ENCODE measurements at places on chromosomes 11 and 22. TPM values are rescaled to one million over a fixed set of nuclear protein-coding genes. Genes with fewer than 3 reads are reported as not detected.

DNA sequence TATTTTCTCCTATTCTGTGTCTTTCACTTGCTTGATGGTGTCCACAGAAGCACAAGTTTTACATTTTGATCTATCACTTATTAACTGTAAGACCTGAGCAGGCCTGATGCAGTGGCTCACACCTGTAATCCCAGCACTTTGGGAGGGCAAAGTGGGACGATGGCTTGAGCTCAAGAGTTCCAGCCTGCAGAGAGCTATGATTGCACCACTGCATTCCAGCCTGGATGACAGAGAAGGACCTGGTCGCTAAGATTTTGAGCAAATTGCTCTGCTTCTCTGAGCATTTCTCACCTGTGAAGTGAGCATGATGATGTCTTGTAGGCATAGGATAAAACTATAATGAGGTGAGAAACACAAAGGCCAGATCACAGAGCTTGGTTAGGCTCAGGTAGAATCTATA is 6.7 kb downstream of the CCDC87 start:
- DNase-seq: no peak

- no peak for DNase-seq
Observed at GRCh38 chr11:36399236-36399635, 103.1 kb downstream of the PRR5L start.

DNA sequence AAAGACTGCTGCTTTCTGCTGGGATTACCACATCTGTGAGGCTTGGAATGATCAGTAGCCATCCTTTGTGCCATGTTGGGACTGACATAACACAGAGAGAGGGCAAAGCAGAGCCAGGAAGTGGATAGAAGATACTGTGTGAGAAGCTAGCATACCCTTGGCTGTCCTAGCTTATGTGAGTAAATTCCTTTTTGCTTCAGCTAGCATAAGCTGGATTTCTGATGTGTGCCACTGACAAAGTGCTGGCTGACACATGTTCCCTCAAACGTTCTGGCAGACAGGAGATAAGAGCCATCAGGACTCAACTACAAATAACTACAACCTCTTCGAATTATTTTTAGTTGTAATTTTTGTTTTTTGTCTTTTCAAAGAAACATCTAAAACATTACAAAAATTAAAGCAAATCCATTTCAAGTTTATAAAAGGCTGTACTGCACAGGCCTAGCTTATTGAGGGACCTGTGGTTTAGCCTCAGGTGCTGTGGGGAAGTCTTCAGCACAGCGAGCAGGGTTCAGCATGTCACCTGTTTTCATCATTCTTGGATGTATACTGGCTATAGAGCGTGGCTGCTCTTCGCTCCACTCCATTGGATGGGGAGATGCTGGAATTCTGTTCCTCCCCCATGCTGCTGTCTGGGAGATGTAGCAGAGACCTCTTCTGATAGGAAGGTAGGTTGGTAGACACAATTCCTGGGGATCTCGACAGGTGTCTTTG is 120.9 kb downstream of the SWAP70 start:
- no peak for DNase-seq

- DNase-seq: no peak
Observed at GRCh38 chr11:21456186-21456585, 736.7 kb upstream of the ANO5 start.

GRCh38 chr22:36405671-36406538 is 18.1 kb upstream of the MYH9 start:
- DNase-seq: no peak

GRCh38 chr11:65338676-65339075 is 5.0 kb downstream of the DPF2 start:
- no peak for DNase-seq

C11orf42 gene
- not detected for total RNA-seq

MIAT gene
- 3.0 TPM for total RNA-seq

F2 gene
- total RNA-seq: not detected

MUC5AC gene
- not detected for total RNA-seq
